ENCODE measurements at places on chromosomes 11 and 22.

- DNase-seq, result no peak
These were observed 7.6 kb upstream of the MUC6 start for GRCh38 chr11:1044160-1044559.

DNA sequence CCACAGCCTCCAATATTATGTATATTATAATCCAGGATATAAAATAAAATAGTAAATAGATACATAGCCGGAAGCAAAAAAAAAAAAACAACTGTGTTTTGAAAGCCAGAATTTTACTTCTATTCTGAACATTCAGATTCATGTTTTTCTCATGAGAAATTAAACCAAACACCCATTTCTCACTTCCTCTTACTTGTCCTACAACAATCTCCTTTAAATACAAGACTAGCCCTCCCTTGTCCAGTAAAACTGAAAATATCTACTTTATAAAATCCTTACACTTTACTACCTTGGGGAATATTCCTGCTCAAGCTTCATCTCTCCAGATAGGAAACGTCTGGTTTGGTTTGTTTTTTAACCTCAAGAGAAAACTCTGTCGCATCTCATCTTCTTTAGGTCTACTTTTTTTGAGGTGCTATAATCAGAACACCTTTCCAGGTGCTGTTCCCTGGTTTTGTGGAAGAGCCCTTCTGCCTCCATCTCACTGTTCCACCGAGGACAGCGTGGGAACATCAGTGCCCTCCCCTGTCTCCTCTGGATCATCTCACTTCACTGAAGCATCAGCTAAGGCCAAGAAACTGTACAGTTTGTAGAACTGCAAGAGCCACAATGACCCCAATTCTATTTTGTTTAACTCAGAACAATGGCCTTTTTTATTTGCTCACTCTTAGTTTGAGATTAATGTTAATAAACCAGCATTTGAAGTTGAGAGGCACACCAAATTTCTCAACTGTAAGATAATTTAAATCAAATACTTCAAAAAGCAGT, 82.0 kb upstream of the ARHGAP32 start:
- no peak for DNase-seq

DNA sequence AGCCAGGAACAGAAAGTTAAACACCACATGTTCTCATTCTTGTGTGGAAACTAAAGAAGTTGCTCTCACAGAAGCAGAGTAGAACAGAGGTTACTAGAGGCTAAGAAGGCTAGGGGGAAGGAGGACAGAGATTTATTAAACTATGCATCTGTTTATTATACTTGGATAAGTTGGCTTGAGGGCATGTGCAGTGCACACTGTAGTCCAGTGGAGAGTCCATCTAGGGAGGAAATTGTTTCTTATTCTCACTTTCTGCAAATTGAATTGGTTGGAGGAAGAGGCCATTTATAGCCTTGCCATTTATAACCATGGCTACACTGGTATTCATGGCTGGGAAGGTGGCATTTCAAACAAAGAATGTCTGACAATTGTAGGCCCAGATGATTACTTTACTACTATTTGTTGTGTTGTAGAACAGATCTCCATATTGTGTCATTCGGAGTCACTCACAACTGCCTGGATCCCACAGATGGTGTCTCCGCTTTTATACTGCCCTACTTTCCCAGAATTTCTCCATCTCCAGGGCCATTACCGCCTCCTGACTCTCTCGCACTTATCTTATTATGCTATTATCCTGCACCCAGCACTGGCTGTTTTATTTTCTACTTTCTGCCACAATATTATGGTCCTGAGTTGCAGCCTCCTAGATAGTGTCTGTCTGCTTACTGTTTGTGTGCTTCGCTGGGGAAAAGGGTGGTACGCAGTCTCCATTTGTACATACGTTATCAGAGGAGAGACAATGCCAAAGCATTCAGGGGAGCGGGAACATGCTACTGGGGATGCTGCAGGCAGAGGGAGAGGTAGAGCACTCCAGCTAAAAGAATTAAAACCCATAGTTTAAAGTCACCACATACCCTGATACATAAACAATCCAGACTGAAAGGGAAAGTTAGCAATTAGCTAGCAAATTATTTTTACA, 169.3 kb upstream of the BLID start:
- no peak for DNase-seq

GRCh38 chr22:50469377-50470305, 5.2 kb downstream of the SBF1 start:
- DNase-seq, result peak; percentile 40

GRCh38 chr22:46000081-46001027, 23.4 kb upstream of the WNT7B start:
- DNase-seq, result no peak

- DNase-seq, result no peak
These were observed 429.0 kb downstream of the SOX6 start for GRCh38 chr11:15927196-15927863.

DNA sequence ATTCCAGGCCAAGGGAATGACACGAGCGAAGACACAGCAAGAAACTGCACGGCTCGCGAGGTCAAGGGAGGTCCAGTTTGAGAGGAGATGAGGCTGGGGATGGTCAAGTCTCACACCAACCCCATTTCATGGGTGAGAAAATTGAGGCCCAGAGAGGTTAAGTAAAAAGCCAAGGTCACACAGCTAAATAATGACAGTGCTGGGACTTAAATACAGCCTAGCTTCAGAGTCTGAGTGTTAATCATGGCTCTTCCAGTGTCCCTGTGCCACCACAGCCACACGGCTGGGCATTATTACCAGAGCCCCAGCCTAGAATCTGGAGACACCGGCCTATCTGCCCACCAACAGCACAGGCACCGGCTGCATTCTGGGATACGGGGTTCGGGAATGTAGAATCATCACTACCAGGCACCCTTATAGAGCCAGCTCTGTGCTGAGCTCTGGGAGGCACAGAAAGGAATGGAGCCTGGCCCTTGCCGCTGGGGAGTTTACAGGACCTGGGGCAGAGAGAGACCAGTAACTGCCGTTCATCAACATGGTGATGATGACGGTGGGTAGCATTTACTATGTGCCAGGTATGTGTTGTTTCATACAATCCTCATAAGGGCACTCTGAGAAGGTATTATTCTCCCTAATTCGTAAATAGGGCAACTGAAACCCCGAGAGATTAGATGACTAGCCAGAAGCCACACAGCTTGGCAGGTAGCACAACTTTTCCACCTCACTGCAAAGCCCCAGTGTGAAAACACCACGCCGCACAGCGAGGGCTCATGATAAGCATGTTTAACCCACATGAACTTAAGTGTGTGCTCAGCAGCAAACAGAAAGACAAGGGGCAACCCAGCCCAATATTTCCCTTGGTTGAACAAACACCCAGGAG, 51.8 kb downstream of the CD6 start:
- no peak for DNase-seq

- DNase-seq, result no peak
These were observed 373.7 kb downstream of the NXPE2 start for GRCh38 chr11:115051938-115052590.

DNA sequence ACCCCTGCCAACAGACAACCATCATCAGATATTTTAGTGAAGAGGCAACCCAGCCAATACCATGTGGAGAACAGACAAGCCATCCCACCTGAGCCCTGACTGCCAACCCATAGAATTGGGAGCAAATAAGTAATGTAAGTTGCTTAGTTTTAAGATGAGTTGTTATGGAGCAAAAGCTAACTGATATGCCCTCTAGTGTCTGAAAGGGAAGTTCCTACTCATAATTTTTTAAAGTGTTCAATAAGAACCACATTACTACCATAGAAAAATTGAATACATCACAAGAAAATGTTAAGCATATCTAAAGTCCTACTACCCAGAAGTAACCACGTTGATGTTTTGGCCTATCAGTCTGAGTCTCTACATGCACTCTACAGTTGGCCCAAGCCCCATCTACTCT, 50.8 kb upstream of the SLC36A4 start:
- DNase-seq, result peak; percentile 26

- no peak for DNase-seq
These were observed 412 bp upstream of the RPS3 start for GRCh38 chr11:75398906-75399305.

DNA sequence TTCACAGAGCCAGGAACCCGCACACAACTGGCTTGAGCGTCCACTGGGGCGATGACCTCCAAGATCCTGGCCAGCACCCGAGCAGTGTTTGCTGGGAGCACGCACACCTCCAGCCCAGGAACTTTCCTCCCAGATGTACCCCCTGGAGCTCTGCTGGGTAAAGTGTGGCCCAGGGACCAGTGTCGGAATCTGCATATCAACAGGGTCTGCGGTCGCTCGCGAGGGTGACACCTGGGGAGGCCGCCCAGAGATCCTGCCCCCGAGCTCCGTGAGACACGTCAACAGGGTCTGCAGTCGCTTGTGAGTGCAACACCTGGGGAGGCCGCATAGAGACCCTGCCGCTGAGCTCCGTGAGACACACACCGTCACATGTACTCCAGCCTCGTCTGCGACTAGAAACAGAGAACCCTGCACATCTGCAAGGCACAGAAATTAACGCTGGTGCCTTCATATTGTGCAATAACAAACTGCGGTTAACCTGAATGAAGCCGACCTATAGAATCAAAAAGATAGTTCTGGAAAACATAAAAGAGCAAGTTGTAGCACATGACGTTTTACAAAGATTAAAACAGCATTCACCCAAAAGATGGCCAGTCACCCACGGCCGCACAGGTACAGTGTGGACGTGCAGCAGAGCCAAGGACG, 172.4 kb downstream of the BRD1 start:
- DNase-seq, result no peak

- peak; percentile 46 for DNase-seq
These were observed 2.1 kb upstream of the KIAA1671 start for GRCh38 chr22:24950272-24950902.

GRCh38 chr22:41565403-41566054, 4.7 kb downstream of the CSDC2 start:
- DNase-seq, result peak; percentile 80

GRCh38 chr11:95536047-95536690, 253.4 kb downstream of the FAM76B start:
- peak; percentile 16 for DNase-seq

DNA sequence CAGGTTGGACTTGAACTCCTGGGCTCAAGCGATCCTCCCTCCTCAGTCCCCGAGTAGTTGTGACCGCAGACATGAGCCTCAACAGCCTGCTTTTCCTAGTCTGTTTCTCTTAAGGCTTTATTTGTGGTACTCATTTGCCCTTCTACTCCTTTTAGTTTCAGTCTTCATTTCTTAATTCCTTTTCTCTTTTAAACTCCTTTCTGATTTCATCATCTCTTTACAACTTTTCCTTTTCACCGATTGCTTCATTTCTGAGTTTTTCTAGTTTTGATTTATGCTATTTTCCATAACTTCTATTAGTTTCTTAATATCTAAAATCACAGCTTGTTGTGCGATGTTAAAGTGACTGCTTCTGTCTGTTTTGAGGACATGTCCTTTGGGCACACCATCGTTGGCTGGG, 17.3 kb upstream of the MRGPRF start:
- DNase-seq, result no peak

DNA sequence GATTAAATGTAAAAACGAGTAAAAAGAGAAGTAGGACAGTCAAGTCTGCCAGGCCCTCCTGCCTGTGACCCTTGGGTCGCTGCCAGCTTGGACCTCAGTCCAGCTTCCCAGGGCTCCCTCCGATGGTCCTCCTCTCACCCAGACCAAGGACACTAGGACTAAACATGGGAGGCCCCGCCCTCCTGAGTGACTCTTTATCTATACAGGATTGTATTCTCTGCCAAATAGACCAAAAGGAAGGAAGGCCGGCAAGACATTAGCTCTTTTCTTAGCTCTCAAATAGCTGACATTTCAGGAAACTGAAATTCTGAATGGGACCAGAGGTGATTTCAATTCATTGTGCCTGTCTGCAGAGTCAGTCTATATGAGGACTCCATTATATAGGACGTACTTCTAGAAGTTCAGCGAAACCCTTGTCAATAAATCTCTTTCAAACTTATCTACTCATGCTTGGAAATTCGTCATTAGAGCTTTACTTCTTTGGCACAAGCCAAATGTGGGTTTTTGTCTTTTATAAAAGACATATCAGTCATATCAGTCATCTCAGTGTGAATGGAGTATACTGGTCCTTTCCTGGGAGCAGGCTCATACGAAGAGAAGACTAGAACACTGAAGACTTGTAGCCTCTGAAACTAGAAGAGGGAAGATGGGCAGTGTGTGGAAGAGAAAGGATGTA, 28.5 kb downstream of the ADORA2A start:
- no peak for DNase-seq

- no peak for DNase-seq
These were observed 131.0 kb downstream of the MORC2 start for GRCh38 chr22:30837531-30837930.

DNA sequence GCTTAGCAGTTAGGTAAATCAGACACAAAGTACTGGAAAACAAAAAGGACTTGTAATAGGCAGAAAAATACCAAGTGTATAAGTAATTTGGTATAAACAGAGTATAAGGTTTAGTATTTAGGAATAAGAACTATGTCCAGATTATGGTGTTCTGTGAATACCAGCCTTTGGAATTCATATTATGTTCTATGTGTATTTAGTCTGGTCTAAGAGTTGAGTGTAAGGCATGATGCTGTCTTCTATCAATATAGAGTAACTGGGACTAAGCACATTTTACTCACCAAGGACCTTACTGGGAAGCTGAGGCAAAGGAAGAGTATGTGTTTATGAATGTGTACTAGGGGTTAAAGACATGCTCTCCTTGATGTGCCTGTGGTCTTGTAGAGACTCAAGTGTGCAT, 9.5 kb downstream of the SDHD start:
- DNase-seq, result peak; percentile 49

DNA sequence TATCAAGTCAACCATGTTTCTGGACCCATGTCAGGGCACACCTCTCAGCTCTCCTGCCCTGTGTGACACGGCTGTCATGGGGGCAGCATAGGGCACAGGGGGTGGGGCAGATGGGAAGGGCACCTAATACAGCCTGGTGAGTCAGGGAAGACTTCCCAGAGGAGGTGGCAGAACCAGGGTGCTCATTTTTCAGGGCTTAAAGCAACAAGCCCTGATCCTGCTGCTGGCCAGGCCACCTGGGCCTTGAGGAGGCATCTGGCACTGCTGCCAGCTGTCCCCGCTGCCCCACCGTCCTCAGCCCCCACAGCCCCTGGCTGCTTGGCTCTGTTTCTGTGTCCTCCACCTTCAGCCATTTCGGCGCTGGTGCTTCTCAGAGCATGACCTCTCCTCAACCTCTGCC, 4.4 kb downstream of the MAP3K11 start:
- DNase-seq, result no peak

- DNase-seq, result no peak
These were observed 12.3 kb upstream of the OR56A3 start for GRCh38 chr11:5929571-5930368.

- DNase-seq, result no peak
These were observed 212.4 kb downstream of the BRD1 start for GRCh38 chr22:49614966-49615965.
